ENCODE measurements at places on chromosomes 12 and 14.
A peak's percentile ranks its signal among the peaks of the same experiment; 100 is the strongest.

DNA sequence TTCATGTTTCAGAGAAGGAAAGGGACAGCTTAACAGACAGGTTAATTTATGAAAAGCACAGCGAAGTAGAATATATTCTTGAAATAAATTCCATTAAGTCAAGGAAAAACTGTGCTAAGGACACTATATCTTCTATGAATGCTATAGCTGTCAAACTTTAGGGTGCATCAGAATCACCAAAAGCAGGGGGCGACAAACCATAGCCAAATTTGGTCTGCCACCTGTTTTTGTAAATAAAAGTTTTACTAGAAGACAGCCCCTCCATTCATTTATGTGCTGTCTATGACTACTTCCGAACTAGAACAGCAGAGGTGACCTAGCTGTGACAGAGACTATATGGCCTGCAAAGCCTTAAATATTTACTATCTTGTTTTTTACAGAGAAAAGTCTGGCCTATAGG is 25.9 kb downstream of the PPP4R3A start:
- DNase-seq, result peak; percentile 25

- DNase-seq, result no peak
Observed at GRCh38 chr12:10722502-10722904, 620 bp downstream of the YBX3 start.

GRCh38 chr12:57178213-57178612 is 30.8 kb upstream of the LRP1-AS start:
- no peak for DNase-seq

DNA sequence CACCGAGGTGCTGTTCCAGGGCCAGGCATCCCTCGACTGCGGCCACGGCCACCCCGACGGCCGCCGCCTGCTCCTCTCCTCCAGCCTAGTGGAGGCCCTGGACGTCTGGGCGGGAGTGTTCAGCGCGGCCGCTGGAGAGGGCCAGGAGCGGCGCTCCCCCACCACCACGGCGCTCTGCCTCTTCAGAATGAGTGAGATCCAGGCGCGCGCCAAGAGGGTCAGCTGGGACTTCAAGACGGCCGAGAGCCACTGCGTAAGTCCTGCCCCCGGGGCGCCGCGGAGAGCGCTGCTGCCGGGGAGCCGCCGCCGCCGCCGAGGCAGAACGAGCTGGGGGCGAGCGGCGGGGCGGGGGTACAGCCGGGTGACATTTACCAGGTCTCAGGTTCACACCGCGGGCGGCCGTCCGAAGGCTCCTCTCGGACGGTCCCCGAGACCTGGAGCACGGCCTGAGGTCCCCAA is 1.4 kb downstream of the PLXNC1 start:
- no peak for DNase-seq

- no peak for DNase-seq
Observed at GRCh38 chr12:115057445-115057844, 373.5 kb upstream of the TBX3 start.

DNA sequence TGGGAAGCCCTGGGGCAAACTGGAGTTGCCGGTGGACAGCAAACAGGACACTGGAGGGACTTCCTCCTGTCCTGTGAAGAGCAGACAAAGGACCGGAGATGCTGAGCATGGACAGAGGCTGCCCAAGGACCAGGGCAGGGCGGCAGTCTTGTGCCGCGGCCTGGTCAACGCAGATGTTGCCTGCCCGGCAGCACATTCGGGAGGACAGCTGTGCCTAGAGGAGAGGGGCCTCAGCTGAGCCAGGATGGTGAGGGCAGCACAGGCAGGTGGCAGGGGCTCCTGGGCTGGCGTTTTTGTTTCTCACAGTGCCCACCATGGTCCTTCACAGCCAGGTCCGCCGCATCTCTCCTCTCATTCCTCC is 13.3 kb downstream of the ANKRD9 start:
- DNase-seq, result no peak

GRCh38 chr12:2306012-2306411 is 253.2 kb downstream of the CACNA1C start:
- DNase-seq, result peak; percentile 85

GRCh38 chr12:101927036-101927435 is 49.7 kb downstream of the DRAM1 start:
- DNase-seq, result no peak

DNA sequence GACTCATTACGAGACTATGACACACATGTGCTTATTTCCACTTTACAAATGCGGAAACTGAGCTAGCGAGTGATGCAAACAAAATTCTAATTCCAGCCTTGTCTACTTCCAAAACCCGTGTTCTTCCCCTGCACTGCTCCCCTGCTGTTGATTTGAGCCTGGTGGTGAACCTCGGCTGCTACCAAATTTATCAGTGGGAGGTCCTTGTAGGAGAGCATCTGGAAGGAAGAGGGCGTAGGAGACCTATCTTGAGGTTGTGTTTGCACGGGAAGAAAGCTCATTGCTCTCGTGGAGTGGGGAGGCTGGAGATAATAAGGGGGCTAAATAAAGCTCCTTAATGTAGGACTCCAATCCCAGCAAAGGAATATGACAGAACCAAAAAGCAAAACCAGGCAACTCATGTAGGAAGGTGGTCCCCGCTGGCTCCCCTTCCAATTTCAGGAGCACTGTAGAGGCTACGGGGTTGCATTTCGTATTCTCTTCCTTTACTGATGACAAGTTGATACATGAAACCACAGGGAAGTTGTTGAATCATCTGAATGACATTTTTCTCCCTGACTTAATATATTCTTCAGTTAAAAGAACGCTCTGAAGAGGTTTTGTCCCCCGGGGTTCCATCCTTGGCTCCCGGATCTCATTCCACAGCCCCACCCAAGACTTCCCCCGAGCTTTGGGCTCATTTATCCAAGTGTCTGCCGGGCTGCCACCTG is 52.6 kb downstream of the FZD10 start:
- no peak for DNase-seq

DNA sequence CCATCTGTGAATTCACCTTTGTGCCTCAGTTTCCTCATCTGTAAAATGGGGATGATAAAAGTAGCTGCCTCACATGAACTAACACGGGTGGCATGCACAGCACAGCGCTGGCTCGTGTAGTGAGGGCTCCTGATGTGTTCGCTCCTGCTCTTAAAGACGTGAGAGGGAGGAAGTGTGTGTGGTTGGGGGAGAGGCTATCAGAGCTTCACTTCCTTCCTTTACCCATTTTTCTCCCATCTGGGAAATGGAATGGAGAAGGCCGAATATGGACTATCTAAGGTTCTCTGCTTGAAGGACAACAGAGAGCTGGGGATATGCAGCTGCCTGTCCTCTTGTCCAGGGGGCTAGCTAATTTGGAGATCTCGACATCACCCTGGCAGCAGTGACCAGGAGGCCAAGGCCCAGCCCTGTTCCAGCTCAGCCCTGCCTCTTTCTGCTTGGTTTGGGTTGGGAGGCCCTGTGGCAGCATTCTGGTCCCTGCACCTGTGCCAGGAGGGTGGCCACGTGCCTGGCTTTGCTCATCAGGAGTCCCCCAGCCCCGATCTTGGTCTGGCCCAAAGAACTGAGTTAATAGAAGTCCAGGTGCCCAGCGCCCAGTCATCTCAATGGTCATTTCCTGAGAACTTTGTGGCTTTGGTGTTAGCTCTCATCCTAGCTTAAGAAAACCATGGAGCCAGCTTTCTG is 44.5 kb upstream of the ESRRB start:
- peak; percentile 53 for DNase-seq

DNA sequence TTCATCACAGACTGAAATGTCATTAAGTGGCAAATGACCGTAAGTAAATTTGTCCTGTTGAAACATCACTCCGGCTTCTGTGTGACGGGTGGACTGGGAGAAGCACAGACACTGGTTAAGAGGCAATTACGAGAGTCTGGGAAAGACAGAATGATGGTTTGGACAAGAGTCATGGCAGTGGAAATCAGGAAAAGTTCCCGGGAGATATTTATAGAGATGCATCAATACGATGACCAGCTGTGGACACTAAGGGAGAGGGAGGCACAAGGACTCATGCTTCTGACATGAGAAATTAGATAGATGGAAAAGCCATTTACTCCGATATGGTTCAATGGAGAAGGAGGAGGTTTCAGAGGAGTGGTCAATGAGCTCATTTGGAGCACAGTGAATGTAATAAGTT is 27.3 kb downstream of the CKAP4 start:
- DNase-seq, result no peak

- DNase-seq, result no peak
Observed at GRCh38 chr12:82411546-82412230, 53.4 kb downstream of the METTL25 start.

- DNase-seq, result no peak
Observed at GRCh38 chr12:79747274-79747673, 56.5 kb upstream of the PAWR start.

- DNase-seq, result peak; percentile 43
Observed at GRCh38 chr14:81169711-81170103, 51.1 kb downstream of the GTF2A1 start.

GRCh38 chr12:26971963-26972362 is 33.7 kb downstream of the FGFR1OP2 start:
- no peak for DNase-seq

DNA sequence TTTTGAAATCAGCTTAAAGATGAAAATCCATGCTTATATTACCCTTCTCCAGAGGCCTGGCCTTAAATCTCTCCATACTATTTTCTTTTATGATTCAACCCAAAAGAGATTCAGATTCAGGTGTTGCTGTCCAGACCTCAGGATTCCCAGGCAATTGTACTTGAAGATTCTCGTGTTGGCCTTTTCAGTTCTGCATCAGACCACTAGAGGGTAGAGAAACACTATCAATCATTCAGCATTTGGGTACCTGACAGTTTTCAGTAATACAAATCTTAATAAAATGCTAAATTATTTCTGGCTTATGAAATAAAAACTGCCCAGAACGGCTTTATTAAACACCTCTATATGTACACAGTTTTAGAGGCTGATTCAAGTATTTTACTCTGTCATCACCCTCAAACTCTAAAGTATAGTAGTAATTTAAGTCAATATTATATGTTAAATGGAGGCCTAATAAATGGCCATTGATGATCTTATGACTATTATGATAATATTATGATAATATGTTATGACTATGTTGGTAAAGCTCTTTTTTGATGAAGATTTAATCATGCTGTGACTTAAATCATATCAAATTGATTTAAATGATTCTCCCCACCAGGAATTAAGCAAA is 301.1 kb downstream of the DUSP6 start:
- peak; percentile 86 for DNase-seq

- DNase-seq, result no peak
Observed at GRCh38 chr12:90827567-90827966, 127.4 kb downstream of the CCER1 start.

- no peak for DNase-seq
Observed at GRCh38 chr12:51969643-51970042, 18.1 kb downstream of the ACVR1B start.

GRCh38 chr12:47407463-47408129 is 298.2 kb downstream of the RPAP3 start:
- no peak for DNase-seq

DNA sequence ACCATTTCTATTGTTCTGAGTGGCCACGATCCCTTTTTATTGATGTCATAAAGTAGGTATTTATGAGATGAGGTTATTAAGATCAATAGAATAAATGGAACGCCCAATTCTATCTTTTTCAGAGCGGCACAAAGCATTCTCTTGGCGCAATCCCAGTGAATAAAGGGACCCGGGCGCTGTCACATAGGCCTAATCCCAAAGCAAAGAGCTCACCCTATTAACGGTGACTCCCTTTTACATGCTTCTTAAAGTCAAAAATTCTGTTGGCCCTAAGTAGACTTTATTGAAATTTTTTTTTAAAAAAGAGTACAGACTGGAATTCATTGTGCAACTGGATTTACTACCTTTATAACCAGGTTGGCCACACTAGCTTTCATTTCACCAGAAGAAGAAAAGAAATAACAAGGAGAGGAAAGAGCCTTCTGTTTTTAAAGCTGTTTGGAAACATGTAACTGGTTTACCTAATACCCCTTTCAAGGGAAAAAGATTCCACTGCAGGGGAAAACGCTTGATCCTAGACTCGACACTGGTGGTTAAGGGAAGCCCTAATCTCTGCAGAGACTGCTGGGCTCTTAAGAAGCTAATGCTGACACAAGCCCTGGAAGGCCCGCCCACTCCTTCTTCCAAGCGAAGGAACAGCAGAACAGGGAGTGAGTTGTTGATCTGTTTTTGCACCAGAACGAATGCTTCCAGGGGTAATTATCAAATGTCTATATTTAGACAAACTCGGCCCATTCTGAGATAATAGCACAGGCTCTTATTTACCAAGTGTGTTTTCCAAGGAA is 381.2 kb downstream of the BCL11B start:
- DNase-seq, result no peak

DNA sequence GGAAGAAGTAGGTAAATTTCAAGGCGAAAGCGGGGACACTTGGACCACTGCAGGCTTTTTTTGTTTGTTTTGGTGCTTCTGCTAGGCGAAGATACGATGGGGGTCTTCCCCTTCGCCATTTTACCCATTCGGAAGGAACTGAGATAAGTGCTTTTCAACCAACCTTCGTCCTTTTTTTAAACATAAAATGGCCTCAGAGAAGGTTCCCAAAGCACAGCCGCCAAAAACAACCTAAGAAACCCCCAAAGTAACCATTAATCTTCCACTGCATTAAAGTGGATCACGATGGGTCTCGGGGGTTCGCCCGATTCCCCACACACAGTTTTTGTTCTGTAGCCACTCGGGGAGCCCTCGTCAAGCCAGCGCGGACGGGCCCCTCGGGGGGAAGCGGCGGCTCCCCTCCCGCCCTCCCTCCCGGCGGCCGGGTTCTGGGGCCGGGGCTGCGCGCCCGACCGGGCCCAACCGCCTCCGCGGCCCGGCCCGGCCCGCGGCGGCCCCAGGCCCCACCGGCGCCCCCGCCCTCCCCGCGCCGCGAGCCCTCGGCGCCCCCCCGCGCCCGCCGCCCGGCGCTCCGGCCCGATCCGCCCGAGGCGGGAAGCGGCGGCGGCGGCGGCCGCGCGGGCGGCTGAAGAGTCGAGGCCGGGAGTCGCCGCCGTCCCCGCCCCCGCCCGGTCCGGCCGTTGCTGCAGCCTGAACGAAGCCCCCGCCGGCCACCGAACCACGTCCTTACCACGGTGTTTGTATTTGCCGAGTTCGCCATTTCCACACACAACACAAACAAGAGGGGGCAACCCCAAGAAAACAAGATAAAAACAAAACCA is 790 bp downstream of the GTF2A1 start:
- peak; percentile 64 for DNase-seq

- DNase-seq, result peak; percentile 38
Observed at GRCh38 chr14:68824517-68825347, 31.9 kb upstream of the ZFP36L1 start.

DNA sequence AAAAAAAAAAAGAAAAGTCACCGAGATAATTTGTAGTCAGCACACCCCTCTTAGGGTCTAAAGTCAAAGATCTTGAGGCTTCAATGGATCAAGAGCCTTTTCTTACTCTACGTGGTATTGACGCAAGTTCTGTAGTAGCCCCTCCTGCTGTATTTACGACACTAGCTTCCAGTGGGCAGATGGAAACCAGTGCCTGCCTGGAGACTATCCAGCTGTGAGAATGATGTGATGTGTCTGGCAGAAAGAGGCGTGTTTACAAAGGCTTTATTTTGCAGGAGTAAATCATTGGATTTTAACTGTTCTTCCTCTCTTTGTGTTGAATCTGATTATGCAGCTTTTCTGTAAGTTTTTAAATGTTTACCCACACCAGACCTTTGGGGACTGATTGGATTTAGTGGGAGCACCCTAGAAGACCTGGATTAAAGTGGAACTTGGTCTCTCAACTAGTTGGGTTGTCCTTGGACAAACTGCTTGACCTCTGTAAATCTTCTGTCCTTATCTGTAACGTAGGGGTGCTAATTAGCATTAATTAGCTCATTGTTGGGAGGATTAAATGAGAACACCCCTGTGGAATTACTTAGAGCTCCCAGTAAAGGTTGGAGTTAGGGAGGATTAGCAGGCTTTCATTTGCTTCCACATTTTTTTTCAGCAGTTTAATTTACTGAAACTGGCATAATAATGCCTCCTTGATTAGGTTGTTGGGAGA is 72.4 kb downstream of the RASSF3 start:
- no peak for DNase-seq

- no peak for DNase-seq
Observed at GRCh38 chr14:73810478-73811163, 41.0 kb upstream of the PTGR2 start.

Data from Kasumi-1 (cell line).